Daoy (cell line): ENCODE measurements at places on chromosomes 12 and 14.

- no peak for DNase-seq
Measured at GRCh38 chr14:105476097-105476830, 1.6 kb downstream of the CRIP2 start.

DNA sequence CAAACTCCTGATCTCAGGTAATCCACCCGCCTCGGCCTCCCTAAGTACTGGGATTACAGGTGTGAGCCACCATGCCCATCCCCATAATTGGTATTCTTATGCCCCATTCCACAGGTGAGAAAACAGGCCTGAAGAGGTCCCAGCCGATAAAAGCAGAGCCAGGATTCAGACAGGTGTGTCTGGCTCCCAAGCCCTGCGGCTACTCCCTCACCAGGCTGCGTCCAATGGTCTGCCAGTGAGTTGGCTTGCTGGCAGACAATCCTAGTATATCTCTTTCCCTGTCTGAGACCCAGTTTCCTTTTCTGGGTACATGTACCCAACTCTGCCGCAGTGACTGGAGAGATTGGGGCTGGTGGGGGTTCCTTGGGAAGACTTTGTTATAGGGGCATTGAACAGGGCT, 1.9 kb upstream of the TSPAN9 start:
- DNase-seq = no peak

DNA sequence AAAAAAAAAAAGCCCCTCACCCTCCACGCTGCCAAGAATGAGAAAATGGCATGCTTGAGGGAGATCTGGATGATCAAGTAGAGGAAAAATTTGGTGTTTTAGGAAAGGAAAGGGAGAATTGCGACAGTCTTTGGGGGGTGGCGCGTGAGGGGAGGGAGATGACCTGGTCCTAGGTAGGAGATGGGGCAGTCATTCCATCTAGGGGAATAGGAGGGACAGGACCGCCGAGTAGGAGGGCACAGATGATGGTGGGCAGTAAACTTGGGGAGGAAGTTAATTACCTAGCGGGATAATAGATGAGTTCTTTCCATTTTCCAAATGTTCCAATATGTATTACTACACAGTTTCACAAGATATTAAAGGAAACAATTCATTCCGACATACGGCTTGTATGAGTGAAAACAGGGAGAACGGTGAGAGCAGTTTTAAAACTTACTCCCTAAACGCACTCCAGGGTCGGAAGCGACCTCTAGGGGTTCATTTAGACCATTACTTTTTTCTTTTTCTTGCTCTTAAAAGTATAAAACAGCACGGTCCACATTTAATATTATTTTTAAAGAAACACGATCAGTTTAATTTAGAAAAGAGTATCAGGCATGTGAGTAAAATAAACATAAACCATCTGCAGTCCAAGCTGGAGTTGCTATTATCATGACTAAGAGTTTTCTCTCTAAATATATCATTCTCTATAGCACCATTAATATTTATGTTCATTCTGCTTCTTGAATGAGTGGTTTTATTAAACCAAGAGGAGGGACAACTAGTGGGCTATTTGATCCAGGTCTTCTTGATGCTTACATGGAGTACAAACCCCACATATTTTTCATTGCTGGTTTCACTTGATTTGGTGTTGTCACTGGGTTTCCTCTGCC, 3.0 kb upstream of the FNTB start:
- DNase-seq = peak; percentile 62

DNA sequence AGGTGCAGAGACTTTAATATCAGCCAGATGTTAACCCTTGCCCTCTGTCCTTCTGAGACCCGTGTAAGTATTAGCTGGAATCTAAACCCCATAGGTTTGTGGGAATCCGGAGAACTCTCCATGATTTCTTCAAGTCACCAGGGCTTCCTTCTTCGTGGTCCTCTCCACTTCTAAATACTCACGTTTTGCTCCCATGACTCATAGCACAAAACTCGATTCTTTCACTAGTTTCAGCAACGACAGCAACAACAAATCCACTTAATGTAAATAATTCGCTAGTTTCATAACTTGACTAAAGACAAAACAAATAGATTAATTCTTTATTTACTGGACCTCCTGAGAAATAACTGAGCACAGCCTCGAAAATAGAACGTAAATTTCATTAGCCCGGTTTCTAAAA, 4.4 kb upstream of the CLEC2A start:
- no peak for DNase-seq

DNA sequence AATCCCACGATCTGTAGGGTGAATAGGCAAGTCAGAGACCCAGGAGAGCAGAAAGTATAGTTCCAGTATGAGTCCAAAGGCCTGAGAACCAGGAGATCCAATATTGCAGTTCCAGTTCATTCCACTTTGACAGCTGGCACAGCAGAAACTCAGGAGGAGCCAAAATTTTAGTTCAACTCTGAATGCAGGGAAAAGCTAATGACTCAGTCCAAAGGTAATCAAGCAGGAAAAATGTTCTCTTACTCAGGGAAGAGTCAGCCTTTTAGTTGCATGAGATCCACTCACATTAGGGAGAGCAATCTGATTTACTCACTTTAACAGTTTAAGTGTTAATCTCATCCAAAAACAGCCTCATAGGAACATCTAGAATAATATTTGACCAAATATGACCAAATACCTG, 130.2 kb upstream of the LRFN5 start:
- DNase-seq = peak; percentile 44

DNA sequence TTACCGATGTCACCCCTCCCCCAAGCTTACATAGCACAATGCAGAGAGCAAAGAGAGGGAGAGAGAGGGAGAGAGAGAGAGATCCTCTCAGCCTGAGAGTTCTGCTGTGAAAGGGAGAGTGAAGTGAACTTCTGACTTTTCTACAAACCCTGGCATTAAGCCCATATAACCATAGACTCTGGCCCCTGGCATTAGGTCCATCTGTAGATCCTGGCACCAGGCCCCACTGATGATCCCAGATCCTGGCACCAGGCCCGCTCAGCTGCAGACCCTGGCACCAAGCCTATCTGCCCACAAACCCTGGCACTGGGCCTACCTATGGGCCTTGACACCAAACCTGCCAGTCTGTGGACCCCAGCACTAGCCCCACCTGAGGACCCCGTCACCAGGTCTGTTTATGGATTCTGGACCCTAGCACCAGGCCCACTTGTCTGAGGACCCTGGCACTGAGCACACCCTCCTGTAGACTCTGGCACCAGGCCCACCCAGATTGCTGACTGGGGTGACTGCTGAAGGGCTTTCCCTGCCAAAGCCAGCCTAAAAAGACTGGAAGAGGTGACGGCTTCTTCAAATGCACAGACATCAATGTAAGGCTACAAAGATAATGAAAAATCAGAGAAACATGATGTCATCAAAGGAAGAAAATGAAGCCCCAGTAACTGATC, 14.5 kb upstream of the KRT83 start:
- no peak for DNase-seq

DNA sequence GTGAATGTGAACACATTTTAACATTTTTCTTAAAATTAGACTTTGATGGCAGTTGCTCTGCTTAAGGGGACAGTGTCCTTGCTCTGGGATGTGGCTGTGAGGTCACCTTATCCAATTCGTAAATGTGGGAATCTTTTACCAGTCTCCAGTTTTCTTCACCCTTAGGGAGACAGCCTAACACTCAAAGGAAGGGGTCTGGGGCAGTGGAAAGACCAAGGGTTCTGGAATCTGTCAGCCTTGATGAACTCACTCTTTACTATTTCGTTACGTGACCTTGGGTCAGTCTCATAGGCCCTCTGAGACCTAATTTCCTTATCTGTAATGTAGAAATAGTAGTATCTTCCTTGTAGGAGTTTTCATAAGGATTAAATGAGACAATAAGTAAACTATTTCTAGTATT, 245.6 kb upstream of the ATP2B1 start:
- DNase-seq = no peak

DNA sequence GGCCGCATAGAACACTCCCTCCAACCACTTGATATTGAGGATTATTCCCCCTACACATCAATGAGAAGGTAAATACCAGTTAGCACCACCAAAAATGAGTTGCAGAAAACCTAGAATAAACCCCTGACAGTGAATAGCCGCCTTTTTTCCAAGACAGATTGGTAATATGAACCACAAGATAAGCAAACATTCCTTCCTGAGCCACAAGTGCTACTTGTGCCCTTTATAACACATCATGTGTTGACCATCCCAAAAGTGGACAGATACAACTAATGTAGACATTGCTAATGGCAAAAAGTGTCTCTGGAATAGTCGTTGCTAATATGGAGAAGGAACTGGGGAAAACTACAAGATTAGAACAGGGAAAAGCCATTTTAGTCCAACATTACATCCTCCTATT, 17.2 kb downstream of the NOXRED1 start:
- DNase-seq = no peak

DNA sequence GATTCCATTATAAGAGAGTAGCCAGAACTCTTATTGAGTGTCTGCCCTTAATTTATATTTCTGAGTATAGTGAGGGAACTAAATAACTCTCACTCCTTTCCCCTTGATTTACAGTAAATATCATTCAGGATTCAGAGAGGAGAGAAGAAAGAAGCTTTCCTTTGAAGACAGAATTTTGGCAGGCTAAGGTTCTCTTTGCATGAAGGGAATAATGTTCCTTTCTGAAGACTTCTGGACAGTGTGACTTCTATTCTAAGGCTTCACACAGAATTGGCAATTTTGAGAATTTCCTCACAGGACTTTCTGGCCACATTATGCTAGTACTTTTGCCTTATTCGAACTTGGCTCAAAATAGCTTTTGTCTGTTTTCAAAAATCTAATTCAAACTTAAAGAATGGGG, 352.2 kb upstream of the FBXO33 start:
- DNase-seq = no peak

DNA sequence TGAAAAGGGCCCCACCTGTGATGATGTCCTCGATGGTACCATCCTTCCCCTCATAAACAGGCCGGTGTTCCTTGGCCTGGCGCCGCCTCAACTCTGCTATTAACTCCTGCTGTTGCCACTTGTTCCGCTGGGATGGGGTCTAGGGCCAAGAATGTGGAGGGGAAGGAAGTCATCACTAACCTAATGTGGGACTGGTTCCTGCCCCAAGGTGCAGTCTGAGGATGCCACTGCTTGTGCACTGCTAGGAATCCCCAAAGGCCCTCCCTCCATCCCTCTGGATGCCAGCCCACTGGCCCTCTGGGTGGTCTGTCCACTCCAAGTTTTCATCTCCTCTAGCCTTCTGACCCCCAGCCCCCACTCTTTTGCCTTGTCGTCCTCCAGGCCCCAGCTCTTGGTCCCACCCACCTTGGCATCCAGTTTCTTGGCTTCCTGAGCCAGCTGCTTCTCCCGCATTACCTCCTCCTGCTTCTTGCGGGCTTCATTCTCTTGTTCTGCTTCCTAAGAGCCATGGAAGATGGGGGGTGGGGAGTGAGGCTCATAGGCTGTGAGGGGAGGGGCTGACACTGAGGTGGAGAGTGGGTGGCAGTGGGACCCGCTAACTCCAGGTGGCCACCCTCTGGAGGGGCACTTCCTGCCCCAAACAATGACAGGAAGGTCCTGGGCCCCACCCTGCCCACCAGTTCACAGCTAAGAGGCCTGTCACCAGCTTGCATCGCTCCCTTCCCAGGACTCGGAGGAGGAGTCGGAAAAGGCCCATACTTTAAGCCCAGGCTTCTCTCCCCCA, 23.7 kb downstream of the PRPF40B start:
- no peak for DNase-seq

- no peak for DNase-seq
Measured at GRCh38 chr12:78040111-78040510, 209.4 kb downstream of the NAV3 start.

- DNase-seq = peak; percentile 42
Measured at GRCh38 chr12:113445544-113446171, 23.5 kb downstream of the SDSL start.

- DNase-seq = peak; percentile 23
Measured at GRCh38 chr12:7869137-7869536, 3.6 kb downstream of the SLC2A14 start.

DNA sequence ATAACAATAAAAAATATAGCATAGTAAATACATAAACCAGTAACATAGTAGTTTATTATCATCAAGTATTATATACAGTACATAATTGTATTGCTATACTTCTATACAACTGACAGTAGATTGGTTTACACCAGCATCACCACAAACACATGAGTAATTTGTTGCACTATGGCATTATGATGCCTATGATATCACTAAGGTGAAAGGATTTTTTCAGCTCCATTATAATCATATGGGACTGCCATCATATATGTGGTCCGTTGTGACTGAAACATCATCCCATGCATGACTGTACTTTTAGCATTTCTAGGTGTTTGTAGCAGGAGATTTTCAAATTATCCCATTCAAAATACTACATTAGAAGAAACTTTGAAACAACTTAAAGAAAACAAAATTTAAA, 77.8 kb downstream of the IFT81 start:
- no peak for DNase-seq

GRCh38 chr12:132089407-132089910, 54.7 kb downstream of the DDX51 start:
- no peak for DNase-seq

GRCh38 chr12:14249368-14249767, 116.1 kb upstream of the ATF7IP start:
- DNase-seq = no peak

DNA sequence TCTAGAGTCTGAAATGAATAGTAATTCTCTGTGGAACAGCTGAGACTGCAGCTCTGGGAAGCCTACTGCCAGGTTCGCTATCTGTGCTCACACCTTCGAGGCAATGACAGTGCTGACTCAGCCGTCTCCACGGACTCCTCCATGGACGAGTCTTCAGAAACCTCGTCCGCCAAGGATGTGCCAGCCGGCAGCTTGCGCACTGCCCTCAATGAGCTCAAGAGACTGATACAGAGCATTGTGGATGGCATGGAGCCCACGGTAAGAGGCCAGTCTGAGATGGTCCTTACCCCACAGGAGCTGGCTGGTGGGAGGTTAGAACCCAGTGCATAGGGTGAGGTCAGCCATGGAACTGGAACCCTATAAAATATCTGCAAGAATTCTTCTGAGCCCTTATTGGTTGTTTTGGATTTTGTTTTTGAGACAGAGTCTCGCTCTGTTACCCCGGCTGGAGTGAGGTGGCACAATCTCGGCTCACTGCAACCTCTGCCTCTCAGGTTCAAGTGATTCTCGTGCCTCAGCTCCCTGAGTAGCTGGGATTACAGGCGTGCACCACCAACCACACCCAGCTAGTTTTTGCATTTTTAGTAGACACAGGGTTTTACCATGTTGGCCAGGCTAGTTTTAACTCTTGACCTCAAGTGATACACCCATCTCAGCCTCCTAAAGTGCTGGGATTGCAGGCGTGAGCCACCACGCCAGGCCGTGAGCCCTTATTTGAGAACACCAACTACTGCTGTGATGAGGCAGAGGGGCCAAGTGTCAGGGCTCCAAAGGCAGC, 43.9 kb downstream of the RAB35 start:
- no peak for DNase-seq

DNA sequence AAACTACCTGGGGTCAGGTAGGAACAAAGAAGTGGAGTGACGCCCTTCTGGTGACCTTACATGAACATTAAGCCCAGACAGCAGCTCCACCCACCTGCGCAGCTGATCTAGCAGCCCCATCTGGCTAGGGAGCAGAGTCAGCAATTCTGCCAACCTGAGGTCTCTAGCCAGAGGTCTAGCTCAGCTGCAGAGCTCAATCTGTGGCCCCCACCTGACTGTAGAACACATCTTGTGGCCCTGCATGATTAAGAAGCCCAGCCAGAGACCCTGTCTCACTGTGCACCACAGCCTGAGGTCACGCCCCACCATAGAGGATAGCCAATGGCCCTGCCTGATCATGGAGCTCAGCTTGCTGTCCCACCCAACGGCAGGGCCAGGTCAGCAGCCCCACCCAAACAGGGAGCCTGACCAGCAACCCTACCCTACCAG, 50.6 kb upstream of the HIGD1C start:
- no peak for DNase-seq

GRCh38 chr12:110861729-110862128, 14.9 kb downstream of the CCDC63 start:
- DNase-seq = no peak
